Activated CD8-positive, alpha-beta memory T cell treated with anti-CD3 and anti-CD28 coated beads, Interleukin-2, amount 10 ng/mL, durations not matched to agents 7 days and 5 days (primary cell): ENCODE measurements at places on chromosomes 12 and 14. TPM values are rescaled to one million over a fixed set of nuclear protein-coding genes. Genes with fewer than 3 reads are reported as not detected.

Gene ERP29
- total RNA-seq: 150 TPM

Gene TMEM253
- total RNA-seq: not detected

Gene LGALS3
- 138 TPM for total RNA-seq

Gene ENDOU
- not detected for total RNA-seq

Gene TNFAIP2
- 2.1 TPM for total RNA-seq

Gene SPTSSA
- 12.1 TPM for total RNA-seq
